ENCODE measurements at places on chromosomes 2 and 18.

- DNase-seq = no peak
Observed at GRCh38 chr2:109178968-109179367, 50.0 kb downstream of the SH3RF3 start.

GRCh38 chr2:101758001-101758400 lies 60.5 kb downstream of the MAP4K4 start:
- no peak for DNase-seq

DNA sequence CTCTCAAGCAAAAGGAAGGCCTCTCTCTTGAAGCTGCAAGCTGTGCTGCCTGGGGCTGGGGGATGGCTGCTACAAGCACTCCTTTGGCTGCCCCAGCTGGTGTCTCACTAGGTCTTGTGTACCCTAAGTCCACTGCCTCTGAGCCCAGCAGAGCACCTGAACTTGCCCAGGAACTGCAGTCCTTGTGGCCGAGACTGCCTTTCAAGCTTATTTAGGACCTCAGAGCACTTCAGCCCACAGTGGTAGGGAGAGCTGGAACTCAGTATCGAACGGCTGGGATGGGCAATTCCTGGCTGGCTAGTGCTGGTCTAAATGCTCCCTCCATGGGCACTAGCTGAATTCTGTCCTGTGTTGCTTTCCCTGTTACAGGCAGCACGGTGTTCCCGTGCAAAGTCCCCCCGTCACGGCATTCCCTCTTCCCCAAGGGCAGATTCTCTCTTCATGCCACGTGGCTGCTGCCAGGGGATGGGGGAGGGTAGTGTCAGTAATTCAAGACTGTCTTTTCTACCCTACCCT lies 25.9 kb downstream of the STPG4 start:
- no peak for DNase-seq

GRCh38 chr18:65721619-65722018 lies 29.2 kb upstream of the CDH7 start:
- DNase-seq = no peak

DNA sequence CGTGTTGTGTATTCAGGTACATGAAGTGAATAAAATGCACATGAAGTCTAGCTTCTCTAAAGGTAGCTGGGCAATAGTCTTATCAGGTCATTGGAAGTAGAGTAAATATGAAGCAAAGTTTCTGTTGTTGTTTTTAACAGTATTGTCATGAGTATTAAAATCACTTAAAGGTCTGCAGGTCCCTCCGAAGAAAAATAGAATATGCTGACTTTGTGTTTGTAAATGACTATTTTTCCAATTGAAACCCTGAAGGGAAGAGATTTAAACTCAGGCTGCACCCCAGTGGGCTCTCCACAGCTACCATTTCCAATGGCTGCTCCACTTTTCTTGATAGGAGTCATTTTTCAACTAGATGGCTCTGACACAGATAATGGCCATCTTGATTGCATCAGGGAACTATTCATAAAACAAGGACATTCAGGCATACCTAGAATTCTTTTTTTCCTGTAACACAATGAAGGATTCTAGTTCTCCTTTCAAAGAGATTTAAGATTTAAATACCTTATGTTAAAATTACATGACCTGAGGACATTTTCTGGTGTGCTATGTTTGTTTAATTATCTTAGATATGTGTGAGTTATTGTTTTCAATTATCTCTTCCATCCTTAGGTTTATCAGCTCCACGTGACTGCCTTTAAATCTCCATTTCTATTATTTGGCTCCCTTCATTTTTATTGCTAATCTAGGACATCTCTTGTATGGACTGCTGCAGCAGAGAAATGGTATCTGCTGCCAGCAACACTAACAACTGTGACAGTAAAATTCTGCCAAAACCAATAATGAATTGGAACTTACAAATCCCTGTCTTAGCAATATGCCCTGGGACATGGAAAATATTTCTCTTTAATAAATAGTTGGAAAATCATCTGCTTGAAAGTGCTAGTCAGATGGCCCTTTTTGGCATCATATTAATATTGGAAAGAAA lies 149.2 kb upstream of the NOSTRIN start:
- no peak for DNase-seq
